ENCODE measurements at places on chromosomes 5 and 9.

DNA sequence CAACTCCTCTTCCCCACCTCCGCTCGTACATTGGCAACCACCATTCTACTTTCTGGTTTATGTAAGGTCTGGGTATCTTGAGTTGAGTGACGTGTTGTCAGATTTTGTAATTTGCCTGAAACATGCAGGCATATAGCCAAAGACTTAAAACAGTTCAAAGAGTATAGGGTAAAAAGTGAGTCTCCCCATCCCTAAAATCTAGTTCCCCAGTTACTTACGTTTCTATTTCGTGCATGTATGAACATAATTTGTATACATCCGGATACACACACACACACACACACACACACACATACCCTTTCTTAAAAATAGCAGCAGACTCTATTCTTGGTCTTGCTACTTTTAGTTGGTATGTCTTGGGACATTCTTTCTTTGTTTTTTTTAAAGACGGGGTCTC, 915 bp downstream of the HSDL2 start:
- DNase-seq, result no peak

GRCh38 chr5:38796742-38797108, 49.1 kb upstream of the OSMR start:
- no peak for DNase-seq

DNA sequence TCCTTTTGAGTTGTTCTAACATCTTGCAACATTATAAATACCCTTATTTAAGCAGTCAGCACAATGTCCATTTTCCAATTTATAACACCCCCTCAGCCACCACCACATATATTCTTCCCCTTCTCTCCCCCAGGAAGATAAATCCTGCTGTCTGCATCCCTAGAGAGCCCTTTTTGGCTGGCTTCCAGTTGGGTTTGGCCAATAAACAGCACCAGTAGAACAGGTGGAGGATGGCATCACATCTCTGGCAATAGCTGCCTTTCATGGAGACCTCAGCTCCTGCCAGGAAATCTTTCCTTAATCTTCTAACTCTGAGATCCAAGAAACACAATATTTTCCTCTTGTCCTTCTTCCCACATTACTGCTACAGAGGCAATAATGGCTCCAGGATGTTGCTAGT, 53.7 kb downstream of the TRIM36 start:
- no peak for DNase-seq

- no peak for DNase-seq
Observed at GRCh38 chr9:134138292-134138691, 2.4 kb downstream of the WDR5 start.

GRCh38 chr9:69760278-69760610, 433 bp upstream of the PTAR1 start:
- no peak for DNase-seq

DNA sequence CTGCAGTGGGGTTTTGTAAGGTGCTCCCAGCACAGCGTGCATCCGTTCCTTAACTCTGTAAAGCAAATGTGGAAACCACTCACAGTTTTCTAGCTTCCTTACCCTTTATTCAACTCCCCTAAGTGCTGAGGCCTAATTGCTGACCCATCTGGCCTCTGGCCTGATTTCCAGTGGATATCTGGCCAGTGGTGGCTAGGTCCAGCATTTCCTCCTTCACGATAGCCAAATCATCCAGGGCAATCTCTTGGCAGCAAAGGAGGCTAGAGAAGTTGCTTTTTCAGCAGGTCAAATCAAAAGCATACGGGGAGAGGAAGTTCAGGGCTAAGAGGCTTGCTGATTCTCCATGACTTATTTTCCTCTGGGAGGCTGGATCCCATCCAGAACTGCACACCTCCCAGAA, 286.3 kb upstream of the VLDLR start:
- DNase-seq, result no peak

DNA sequence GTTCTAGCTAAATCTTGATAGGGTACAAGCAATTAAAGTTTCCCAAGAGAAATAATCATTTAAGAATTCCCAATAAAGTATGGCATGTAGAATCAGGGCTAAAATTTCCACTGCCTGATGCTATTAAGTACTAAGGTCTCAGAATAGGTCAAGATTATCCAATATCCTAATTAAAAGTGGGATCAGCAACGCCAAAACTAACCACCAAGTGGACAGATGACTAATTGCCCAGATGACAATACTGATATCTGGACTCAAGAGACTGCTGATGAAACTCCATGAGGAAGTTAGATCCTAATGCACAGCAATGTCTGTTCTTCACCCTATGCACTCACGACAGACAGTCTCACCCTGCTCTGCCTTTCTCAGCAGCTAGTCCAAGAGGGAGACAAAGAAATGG, 14.3 kb downstream of the DEPDC1B start:
- DNase-seq, result no peak

GRCh38 chr5:177447611-177448243, 1.1 kb downstream of the PRR7 start:
- no peak for DNase-seq

- DNase-seq, result no peak
Observed at GRCh38 chr5:30871196-30871595, 322.3 kb upstream of the CDH6 start.

GRCh38 chr5:107592515-107592914, 78.2 kb downstream of the EFNA5 start:
- DNase-seq, result no peak

DNA sequence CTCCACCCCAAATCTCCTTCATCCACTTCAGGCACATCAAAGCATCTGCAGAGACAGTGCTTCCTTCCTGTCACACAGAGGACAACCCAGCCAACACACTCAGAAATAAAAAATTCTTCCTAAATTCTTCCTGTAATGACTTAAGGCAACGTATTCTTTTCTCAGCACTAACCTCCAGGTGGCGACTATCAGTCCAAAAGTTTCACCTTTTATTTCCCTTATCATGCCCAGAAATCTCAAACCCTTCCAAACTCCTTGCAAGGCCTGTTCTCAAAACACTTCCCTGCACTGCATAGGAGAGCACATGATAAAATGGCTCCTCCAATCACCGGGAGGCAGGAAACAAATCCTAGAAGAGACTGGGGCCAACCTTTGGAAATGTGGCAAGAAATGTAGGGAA, 35.1 kb downstream of the SLIT3 start:
- no peak for DNase-seq

DNA sequence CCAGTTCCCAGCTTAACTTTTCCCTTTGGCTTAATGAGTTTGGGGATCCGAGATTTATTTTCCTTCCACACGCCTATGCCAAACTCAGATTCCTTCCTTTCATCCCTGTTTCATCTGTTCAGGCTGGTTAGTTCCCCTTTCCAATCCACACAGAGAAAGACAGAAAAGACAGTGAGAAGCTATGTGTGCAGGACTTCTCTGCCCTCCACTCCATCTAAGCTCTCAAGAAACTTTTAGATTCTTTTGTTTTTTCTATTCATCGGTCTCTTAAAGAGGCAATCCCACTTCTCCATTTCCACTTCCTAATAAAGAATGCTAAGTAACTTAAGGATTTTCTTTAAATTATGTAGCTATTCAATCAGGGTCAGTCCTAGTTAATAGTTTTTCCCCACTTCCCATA, 11.2 kb downstream of the ITGA1 start:
- DNase-seq, result no peak

DNA sequence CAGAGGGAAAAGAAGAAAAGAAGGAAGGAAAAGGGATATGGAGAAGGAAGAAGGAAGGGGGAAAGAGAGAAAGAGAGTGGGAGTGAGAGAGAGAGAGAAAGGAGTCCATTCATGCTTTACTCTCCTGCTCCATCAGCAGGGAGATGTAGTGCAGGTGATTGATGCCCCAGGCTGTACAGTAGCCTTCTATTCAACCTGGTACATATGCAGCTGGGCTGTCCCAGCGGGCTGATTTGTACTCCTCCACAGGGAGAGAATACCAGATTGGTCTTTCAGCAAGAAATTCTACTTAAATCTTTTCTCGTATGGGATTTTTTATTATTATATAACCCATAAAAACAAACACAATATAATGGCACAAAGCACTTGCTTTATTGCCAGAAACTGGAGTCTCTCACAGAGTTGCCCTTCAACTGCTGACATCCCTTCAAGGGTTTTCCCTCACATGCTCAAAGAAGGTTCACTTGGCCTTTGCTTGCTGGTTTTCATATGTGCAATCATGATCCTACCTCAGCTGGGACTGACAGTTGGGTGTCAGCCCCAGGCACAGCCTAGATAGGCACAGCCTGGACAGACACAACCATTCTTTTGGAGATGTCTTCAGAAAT, 380.1 kb upstream of the RIOK2 start:
- DNase-seq, result no peak

GRCh38 chr5:153081385-153081784, 409.1 kb upstream of the GRIA1 start:
- DNase-seq, result no peak

DNA sequence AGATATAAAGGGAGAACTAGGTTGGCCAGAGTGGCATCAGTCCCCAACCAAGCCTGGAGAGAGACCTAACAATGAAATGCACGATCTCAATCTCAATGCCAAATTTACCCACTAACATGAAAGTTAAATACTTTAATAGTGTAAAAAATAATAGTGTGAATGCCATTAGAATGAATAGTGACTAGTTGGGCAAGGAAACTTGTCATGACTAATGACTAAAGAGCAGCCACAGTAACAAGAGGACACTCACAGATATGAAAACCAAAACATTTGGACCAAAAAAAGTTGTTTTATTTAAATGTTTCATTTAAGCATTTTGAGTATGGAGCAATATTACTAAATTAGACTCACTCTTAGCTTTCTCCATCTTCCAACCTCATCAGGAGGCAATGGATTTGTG, 1853.8 kb downstream of the EFNA5 start:
- DNase-seq, result no peak

DNA sequence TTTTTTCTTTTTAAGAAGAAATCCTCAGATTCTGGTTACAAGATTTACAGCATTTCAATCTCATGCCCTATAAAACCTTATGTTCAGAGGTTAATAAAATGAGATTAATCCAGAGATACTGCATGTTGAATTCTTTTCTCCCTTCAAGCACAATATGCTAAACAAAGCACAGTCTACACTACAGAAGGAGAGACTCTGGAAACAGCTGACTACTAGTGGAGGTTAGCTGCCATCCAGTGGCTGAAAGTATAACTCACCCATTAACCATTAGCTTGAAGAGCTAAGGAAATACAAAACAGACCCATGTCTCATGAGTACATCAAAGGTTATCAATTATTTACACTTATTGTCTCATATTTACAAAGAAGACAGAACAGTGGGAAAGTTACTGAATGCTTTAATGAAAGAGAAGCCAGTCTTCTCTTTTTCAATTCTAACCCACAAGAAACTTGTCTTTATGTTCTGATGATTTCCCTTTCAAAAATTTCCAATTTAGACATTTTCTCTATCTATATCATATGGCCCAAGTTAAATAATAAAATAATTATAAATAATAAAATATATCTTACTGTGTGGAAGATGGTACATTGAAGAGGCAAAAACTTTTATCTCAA, 12.7 kb upstream of the DNAH5 start:
- DNase-seq, result peak; percentile 93

- no peak for DNase-seq
Observed at GRCh38 chr9:121331992-121332685, 37.9 kb downstream of the STOM start.

DNA sequence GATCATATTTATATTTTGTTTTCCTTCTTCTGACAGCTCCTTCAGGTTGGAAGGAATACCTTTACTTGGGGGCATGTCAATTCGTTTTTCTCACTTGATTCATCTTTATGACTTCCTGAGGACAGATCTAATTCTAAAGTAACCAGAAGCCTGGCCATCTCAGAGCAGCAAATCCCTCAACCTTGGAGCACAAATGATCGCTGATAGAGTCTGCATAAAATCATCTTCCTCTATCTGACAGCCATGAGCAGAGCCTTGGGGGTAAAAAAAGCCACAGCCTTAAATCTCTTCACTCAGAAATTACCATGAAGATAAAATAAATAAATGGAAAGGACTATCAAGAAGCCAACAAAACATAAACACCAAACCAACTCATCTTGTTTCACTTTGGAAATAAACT, 325.8 kb downstream of the PRR16 start:
- DNase-seq, result no peak

GRCh38 chr5:136084698-136085097, 47.9 kb upstream of the SMAD5 start:
- DNase-seq, result no peak

DNA sequence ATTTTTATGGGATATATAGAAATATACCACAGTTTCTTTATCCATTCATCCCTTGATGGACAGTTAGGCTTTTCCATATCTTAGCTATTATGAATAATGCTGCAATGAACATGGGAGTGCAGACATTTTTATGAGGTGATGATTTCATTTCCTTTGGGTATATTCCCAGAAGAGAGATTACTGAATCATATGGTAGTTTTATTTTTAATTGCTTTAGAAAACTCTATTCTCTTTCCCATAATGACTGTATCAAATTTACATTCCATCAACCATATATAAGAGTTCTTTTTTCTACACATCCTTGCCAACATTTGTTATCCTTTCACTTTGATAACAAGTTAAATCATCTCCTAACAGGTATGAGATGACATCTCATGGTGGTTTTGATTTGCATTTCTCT, 821.6 kb downstream of the TLE1 start:
- DNase-seq, result no peak

- no peak for DNase-seq
Observed at GRCh38 chr9:27118916-27119315, 9.9 kb downstream of the TEK start.

- DNase-seq, result no peak
Observed at GRCh38 chr5:138212828-138213160, 329 bp downstream of the CDC23 start.

- DNase-seq, result no peak
Observed at GRCh38 chr9:136268735-136269134, 23.1 kb upstream of the QSOX2 start.

GRCh38 chr5:133824661-133825254, 143.7 kb downstream of the C5orf15 start:
- no peak for DNase-seq

GRCh38 chr9:33415501-33416038, 13.2 kb upstream of the AQP7 start:
- DNase-seq, result peak; percentile 35

- DNase-seq, result no peak
Observed at GRCh38 chr5:157350939-157351801, 85.2 kb downstream of the CYFIP2 start.

DNA sequence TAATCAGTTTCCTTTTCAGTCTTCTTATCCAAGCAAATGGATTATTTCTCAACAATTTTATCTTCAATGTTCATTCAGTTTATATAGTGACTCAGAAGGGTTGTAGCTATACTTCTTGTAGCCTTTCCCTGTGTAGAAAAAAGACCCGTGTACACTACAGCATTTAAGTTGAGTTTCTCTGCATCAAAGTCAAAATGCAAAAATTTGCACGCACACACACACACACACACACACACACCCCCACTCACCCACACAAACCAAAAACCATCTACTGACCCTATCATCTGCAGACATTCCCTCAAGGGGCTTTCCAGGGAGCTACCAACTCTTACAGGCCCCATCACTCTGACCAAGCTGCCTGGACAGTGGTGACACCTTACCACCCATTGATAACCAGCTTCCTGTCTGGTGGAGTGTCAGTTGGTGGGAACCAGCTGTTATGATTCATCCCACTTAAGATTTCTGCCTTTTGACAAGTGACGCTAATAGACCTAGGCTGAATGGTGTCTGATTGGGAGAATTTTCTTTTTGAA, 12.2 kb upstream of the ELL2 start:
- DNase-seq, result no peak

- peak; percentile 35 for DNase-seq
Observed at GRCh38 chr5:36060420-36060887, 6.2 kb downstream of the UGT3A2 start.

GRCh38 chr5:135900276-135900675, 4.6 kb upstream of the IL9 start:
- no peak for DNase-seq

- no peak for DNase-seq
Observed at GRCh38 chr5:124919076-124919475, 172.6 kb upstream of the ZNF608 start.
